ENCODE measurements at places on chromosomes 3 and 15.

DNA sequence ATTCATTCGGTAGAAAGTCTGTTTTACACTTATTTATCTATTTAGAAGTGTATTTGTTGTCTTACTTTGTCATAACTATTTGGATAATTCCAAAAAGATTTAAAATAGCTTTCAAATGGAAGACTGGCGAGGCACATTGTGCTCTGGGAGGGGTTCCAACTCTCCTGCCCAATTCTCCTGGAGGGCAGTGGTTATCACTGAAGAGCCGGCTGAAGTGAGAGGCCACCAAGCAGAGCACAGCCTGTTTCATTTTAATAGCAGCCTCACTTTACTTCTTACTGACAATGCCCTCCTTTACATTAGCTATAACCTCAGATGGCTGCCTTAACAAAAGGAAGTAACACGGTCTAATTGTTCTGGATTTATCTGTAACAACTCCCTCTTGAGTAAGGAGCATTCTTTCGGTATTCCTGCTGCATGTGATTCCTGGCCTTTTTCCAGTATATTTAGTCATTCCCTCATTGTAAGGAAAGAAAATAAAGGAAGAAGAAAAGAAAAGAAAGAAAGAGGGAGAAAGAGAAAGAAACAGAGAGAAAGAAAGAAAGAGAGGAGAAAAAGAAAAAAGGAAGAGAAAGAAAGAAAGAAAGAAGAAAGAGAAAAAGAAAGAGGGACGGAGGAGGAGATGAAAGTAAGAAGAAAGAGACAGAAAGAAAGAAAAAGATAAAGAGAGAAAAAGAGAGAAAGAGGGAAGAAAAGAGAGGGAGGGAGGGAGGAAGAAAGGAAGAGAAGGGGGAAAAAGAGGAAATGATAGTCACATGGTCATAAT is 339.8 kb upstream of the WNT5A start:
- no peak for DNase-seq

- DNase-seq = no peak
These were observed 26.4 kb upstream of the MYZAP start for GRCh38 chr15:57565311-57565710.

GRCh38 chr15:33284336-33284735 is 26.4 kb upstream of the RYR3 start:
- no peak for DNase-seq

GRCh38 chr3:18439281-18439680 is 14.1 kb upstream of the SATB1 start:
- DNase-seq = no peak

GRCh38 chr3:152307829-152308474 is 39.2 kb downstream of the MBNL1 start:
- DNase-seq = no peak

DNA sequence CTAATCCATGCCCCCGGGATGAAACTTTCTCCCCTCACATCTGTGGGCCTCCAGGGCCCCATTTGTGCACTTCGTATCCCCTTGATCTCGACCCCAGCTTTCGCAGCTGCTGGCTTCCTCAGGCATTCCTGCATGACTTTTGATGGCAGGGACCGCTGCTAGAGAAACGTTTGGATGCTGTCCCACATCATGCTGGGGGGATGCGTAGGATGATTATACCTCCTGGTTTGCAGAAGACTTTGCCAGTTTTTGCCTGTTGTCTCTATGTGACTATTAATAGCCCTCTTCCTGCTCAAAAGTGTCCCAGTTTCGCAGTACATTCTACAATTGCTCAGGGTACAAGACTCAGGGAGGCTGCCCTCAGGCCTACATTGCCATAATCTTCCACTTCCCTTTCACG is 10.4 kb upstream of the KCNAB1 start:
- DNase-seq = no peak

GRCh38 chr3:59709702-59710553 is 660.1 kb upstream of the CFAP20DC start:
- peak; percentile 5 for DNase-seq

DNA sequence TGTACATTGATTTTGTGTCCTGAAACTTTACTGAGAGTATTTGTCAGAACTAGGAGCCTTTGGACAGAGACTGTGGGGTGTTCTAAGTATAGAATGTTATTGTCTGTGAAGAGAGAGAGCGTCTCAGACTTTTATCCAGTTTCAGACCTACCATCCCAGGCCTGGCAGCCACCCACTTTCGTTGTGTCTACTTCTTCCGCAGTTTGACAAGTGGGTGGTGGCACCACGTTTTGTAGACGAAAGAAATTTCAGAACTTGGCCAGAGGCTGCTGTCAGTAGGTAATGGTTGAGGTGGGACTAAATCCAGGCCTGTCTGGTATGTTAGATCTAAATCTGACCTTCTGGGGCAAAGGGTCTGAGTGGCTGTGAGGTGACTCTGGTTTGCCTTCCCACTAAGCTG is 13.4 kb upstream of the TRAK1 start:
- no peak for DNase-seq

- DNase-seq = peak; percentile 18
These were observed 11.0 kb upstream of the PDCD6IP start for GRCh38 chr3:33787328-33788009.

DNA sequence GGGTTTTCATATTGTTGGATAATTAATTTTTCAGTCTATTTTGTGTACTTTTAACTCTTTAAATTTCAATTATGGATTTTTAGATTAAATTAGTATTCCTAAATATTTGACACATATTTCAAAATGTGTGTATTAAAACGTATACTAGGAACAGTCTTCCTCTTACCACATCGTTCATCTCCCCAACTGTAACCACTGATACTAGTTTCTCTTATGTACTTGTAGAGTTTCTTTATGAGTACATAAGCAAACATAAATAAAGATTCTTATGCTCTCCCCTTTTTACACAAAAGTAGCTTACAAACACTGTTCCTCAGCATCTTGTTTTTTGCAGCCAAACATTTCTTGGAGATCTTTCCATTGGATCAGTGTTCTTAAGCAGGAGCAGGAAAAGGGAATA is 45.9 kb downstream of the CMSS1 start:
- no peak for DNase-seq

- DNase-seq = no peak
These were observed 5.0 kb downstream of the LMCD1 start for GRCh38 chr3:8506571-8507061.

- DNase-seq = no peak
These were observed 66.4 kb upstream of the SNRPA1 start for GRCh38 chr15:101361418-101361817.

- no peak for DNase-seq
These were observed 34.0 kb downstream of the ZNF592 start for GRCh38 chr15:84782346-84782745.
